BJ (cell line): ENCODE measurements at places on chromosomes 3 and 15.

DNA sequence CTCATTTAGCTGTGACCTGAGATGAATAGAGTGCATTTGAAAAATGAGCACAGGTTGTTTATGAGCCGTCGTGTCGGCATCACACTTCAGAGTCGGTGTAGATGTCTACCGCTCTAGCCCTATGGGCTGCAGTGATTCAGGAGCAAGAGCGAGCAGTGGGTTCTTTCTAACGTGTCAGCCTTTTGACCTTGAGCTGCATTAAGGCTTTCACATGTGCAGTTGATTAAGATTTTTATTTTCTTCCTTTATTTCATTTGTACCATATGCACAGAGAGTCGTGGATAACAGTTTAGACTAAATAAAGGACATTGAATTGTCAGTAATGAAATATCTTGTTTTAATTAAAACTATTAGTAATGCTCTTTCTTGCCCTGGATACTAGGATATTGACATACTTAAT is 368.2 kb downstream of the PTPRG start:
- DNase-seq: no peak

DNA sequence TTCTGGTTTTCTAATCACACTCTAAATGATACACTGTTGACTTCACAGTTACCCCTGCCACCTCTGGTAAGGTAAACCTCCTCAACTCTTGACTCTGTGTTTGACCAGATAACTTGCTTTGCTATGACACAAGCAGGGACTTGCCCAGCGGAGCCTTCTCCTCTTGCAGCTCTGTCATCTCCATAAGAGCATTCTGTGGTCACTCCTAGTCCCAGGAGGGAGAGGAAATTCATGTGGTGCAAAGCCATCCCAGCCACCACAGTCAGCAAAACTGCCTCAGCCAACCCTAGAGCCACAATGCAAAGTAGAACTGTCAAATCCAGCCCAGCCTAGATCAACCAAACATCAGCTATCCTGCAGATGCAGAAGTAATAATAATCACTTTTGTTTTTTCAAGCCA is 144.7 kb upstream of the GADL1 start:
- DNase-seq: no peak

DNA sequence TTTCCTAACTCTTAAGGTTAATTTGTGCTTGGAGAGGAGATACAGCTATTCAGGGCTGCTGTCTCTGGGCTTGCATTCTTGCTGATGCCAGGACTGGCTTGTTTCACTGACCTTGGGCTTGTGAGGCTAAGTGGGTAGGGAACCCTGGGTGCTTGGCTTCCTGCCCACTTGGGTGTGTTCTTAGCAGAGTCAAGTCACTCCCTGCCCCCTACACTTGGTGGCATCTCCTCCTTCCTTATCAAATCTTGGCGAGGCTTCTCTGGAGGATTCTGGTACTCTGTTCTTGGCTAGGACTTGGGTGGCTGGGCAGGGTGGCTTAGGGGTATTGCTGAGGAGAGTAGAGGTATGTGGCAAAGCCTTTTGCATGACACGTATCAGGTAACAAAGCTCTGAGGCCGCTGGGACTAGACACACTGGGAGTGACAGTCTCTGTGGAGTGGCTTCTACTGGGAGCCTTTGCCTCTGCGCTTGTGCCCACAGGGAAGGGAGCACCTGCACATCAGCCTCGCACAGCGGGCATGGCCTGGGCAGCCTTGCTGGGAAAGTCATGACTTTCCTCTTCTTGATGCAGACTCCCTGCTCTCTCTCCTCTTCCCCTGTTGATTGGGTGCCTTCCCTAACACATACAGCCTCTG is 41.8 kb downstream of the CHCHD6 start:
- DNase-seq: no peak

DNA sequence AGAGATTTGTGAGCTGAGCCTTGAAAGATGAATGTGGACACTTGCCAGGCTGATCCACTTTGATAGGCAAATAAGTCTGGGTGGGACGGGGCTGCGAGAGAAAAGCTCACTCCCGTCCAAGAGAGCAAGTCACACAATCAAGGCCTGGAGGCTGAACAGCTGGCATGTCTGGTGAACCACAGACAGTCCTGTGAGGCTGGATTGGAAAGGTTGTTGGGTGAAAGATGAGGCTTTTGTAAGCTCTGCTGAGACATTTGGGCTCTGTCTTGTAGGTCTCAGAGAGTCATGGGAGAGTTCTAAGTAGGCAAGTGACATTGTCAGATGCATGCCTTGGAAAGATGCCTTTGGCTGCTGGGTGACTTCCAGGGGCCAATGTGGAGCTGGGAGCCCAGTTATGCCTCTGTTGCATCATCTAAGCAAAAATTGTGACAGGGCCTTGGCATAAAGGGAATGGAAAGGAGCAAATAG is 38.5 kb downstream of the RPLP1 start:
- no peak for DNase-seq

GRCh38 chr3:138271189-138271794 is 58.4 kb downstream of the NME9 start:
- DNase-seq: no peak

GRCh38 chr3:170259907-170260306 is 37.7 kb downstream of the PRKCI start:
- DNase-seq: no peak

DNA sequence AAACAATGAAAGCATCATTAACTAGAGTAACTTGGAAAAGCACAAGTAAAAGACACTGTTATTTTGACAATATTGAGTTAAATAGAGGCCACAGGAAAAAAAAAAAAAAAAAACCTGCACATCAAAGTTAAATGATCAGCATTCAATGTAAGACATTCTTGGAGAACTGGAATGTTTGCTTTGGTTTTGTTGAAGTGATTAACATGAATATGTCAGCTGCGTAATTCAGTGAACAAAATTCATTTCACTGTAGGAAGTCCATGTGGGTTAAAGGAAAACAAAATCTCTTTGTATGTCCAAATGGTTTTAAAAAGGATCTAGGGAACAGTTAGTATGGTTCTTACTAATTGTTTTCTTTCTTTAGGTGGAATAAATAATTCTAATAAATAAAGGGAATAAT is 252.8 kb upstream of the CNTN6 start:
- no peak for DNase-seq

- no peak for DNase-seq
Measured at GRCh38 chr3:152050903-152051302, 177.5 kb downstream of the SUCNR1 start.

GRCh38 chr3:21017115-21017852 is 733.7 kb downstream of the ZNF385D start:
- DNase-seq: no peak

DNA sequence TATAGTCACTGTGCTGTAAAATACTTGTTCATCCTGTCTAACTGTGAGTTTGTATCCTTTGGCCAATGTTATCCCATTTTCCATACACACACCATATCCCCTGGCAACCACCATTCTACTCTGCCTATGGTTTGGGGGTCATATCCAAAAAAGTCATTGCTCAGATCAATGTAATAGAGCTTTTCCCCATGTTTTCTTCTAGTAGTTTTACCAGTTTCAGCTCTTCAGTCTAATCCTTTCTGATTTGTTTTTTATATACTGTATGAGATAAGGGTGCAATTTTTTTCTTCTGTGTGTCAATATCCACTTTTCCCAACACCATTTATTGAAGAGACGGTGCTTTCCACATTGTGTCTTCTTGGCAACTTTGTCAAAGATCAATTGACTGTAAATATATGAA is 14.0 kb upstream of the DLG1 start:
- DNase-seq: no peak

- DNase-seq: no peak
Measured at GRCh38 chr3:69384326-69384725, 1.6 kb downstream of the FRMD4B start.

- no peak for DNase-seq
Measured at GRCh38 chr3:194141415-194142155, 5.6 kb downstream of the HES1 start.

DNA sequence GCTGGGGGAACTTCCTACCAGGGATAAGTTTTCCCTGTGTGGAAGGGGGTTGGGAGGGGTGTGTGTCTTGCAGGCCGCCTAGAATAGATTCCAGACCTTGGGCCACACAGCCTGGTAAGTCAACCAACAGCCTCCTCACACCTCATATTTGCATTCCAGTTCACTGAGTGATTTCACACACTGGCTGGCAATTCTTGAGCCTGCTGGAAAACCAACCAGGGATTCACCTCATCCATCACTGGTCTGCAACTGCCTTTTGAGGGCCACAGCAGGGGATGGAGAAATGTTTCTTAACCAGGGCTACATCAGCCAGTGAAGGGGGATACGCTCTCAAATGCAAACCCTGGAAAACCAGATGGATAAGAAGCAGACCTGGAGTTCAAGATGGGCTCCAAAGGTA is 2.0 kb downstream of the FSTL1 start:
- peak; percentile 46 for DNase-seq
